ENCODE measurements at places on chromosomes 7 and 10.

DNA sequence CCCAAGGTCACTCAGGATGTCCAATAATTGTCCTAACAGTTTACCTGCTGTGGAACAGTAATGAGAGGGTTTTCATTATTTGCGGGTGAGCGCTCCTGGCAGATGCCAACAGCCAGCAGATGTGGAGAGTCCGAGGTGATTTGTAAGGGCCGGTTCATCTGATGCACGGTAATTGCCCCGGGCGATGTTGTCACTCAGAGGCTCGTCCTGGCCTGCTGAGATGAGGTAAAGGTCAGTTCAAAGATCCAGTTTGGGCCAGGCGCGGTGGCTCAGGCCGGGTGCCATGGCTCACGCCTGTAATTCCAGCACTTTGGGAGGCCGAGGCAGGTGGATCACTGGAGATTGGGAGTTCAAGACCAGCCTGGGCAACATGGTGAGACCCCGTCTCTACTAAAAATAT is 16.9 kb downstream of the LHPP start:
- no peak for DNase-seq

GRCh38 chr7:74212661-74213060 is 2.9 kb downstream of the LAT2 start:
- no peak for DNase-seq

- no peak for DNase-seq
Measured at GRCh38 chr7:35259523-35259908, 5.6 kb upstream of the TBX20 start.

DNA sequence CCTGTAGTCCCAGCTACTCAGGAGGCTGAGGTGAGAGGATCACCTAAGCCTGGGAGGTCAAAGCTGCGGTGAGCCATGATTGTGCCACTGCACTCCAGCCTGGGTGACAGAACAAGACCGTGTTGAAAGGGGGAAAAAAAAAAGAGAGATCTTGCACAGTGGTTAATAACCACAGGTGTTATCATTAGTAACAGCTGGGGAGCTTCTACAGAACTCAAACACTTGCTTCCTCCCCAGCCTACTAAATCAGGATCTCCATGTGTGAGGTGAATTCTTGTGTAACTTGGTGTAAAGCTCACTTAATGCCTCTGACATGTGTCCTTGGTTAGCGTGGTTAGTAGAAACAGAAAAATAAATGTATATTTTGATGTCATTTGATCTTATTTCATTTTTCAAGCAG is 43.9 kb upstream of the BMS1 start:
- DNase-seq = no peak

- no peak for DNase-seq
Measured at GRCh38 chr10:131808370-131808930, 92.4 kb upstream of the PPP2R2D start.

All from activated CD4-positive, CD25-positive, alpha-beta regulatory T cell treated with anti-CD3 and anti-CD28 coated beads, Interleukin-2, amount 50 U/mL, for 16 hours (primary cell).